MCF 10A (cell line): ENCODE measurements at places on chromosomes 4 and X. TPM values are rescaled to one million over a fixed set of nuclear protein-coding genes. Genes with fewer than 3 reads are reported as not detected.

The ZNF185 gene
- total RNA-seq, result 14.2 and 17.8 TPM in 2 replicates

DNA sequence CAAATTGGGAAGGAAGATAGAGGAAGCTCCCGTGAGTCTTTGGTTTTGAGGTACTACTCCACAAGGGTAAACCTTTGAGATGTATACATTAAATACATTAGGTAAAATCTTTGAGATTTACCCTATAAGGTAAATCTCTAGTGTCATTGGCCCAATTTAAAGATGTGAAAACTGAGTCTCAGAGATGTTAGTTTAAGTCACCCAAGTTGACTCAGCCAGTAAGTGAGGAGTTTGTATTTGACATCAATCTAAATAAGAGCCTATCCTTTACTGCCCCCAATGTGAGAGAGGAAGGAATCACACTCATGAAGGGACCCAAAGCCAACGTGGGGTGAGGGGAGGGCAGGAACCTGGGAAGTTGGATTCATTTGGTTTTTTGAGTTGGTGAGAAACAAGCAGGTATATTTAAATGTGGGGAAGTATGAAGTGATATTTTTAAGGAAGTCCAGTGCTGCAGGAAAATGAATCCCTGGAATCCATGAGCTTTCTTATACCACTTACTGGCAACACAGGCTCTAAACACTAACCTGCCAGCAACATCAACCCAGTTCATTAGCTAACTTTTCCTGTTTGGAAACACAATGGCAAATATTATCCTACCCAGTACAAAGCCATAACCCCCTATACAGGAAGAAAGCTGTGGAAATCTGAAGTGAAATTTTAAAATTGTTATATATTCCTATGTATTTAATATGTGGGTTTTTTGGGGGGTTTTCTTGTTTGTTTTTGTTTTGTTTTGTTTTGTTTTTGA lies 55.3 kb downstream of the PALLD start:
- DNase-seq, result peak; percentile 43
- H3K27ac ChIP-seq, result no peak overlapping the region
- no peaks in the 10 kb centered on the region for H3K27me3 ChIP-seq
- no peaks in the 10 kb centered on the region for H3K36me3 ChIP-seq
- H3K4me1 ChIP-seq, result no peaks in the 10 kb centered on the region

GRCh38 chr4:56505269-56506130 lies at the start of gene ARL9:
ARL9 (plus strand) TSS chr4:56505791; CDS start chr4:56505863, 72 bp downstream.
- peaks cover 42% of the 10 kb centered on the region for H3K36me3 ChIP-seq
- DNase-seq, result peak; percentile 44

The GIMD1 gene
- total RNA-seq, result not detected in 2 replicates

DNA sequence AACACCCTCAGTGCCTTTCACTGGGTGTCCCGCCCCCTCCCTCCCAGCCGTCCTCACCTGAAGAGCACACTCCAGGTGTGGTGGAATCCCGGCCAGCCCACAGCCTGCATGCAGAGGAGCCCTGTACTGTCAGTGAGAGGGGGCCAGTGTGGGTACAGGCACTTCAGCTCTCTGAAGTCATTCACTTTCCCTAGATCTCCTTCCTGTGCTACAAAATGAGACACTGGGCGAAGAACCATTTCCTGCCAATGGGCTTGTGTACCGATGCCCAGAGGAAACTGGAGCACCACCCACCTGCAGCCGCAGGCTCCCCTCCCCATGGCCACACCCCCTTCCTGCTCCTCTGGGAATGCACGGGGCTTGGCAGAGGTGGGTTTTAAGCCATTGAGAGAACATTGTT lies 73.9 kb upstream of the C4orf50 start:
- H3K27me3 ChIP-seq, result no peaks in the 10 kb centered on the region
- H3K4me3 ChIP-seq, result no peak overlapping the region
- no peaks in the 10 kb centered on the region for H3K4me1 ChIP-seq
- DNase-seq, result no peak
